ENCODE measurements at places on chromosomes 11 and 22.

- no peak for DNase-seq
Measured at GRCh38 chr11:80779905-80780605, 1339.2 kb upstream of the TENM4 start.

DNA sequence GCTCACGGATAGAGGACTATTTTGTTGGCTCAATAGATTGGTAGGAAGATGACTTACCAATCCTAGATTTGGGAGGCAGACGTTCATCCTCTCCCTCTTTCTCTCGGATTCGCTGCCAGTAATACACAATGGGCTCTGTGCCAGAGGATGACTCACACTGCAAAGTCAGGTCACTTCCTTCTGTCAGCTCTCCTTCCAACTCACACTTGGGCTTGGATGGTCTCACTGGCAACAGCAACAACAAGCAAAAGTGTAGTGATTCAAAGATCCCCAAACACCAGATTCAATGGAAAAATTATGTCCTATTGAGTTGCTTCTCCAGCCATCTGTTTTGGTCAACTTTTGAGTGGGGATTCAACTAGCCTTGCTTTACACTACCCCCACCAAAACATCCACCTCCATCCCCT lies 21.7 kb upstream of the HSPA8 start:
- DNase-seq = peak; percentile 69

GRCh38 chr11:47233989-47234668 lies 14.5 kb downstream of the ACP2 start:
- DNase-seq = no peak

- DNase-seq = no peak
Measured at GRCh38 chr11:13907678-13908077, 54.8 kb upstream of the SPON1 start.

GRCh38 chr11:34006876-34007275 lies 44.7 kb upstream of the CAPRIN1 start:
- DNase-seq = no peak

DNA sequence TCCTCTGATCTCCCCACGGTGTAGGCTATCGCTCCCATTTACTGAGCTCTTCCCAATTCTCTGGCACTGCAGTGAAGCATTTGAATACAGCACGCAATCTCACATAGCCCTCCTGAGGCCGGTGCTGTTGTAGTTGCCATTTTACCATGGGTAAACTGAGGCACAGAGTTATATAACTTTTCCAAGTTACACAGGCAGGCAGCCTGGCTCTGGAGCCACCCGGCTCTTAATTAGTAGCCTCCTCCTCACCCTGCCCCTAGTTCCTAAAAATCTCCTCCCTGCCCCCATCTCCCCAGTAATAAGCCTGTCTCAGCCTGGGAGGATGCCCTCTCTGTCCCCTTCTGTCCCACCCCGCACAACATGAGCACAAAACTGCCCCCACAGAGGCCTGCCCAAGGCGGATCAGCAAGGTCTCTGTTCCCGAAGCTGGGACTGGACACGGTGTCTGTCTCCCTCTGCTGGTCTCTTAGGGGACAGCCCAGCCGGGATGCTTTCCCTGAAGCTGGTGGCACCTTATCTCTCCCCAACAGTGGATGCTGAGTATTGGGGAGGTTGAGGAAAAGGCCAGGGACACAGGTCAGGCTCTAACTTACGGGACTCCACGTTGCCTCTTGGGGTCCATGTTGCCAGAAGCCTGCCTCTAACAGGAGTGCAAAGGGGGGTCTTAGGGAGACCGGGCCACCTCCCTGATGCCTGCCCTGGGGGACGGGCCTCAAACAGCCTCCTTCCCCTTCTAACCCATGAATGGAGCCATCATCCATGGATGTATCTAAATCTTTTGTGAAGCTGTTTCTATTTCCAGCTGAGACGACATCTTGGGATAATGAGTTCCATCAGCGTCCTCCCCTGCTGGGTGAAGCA lies 9.1 kb upstream of the CLCF1 start:
- DNase-seq = peak; percentile 86

DNA sequence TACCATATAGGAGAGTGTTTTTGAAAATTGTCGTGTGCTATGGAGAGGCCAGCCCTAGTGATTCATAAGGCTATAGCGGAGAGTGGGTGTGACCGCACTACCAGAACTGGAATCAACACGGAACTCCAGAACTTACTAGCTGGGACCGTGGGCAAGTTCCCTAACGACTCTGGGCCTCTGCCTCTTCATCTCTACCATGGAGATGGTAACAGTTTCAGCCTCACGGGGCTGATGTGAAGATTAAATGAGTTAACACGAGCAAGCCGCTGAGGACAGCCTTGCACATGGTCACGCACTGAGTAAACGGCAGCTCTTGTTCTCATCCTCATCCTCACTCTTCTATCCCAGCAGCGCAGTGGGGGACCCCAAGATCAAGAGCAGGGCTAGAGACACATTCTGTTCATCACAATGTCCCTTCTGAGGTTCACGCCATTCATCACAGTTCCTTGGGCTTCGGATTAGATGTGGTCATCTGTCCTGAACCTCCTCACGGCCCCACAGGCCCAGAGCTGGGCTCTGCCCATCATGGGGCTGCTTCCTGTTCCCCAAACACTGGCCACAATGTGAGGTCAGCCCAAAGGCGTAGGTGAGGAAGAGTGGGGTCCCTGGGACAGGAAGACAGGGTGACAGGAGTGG lies 47.2 kb upstream of the CD5 start:
- DNase-seq = peak; percentile 57

DNA sequence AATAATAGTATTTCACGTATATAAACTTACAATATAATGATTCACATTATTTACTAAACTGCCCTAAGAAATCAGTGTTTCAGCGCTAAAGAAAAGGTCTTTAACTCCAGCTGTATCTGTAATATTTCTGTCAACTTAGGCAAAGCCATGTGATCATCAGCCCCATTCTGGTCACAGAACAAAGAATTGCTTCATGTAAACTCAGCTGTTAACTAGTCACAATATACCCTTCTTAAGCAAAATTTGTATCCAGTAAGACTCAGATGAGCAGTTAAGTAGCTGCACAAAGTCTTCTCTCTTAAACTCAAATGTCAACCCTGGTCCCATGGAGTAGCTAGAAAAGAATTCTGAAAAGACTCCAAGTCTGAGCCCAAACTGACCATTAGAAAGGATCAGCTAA lies 26.6 kb downstream of the HPS5 start:
- no peak for DNase-seq
